Thymus (tissue), 14 donors: ENCODE measurements at places on chromosomes 2 and 18. TPM values are rescaled to one million over a fixed set of nuclear protein-coding genes. Genes with fewer than 3 reads are reported as not detected.
A peak's percentile ranks its signal among the peaks of the same experiment; 100 is the strongest.

DNA sequence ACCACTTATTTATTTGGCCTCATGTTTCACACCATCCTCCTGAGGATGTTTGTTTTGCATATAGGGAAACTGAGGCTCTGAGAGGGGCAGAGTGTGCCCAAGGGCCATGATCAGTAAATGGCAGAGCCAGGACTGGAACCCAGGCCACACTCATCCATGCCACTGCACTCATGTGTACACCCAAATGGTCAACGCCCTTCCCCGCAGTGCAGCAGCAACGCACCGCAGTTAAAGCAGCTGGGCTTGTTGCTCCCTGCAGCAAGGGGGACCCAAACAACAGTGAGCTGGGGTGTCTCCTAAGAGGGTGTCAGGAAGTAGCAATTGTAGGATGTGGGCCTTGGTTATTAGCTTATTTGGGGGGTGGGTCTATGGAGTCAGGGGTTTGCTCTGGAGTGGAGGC lies 36.6 kb downstream of the ZAP70 start:
- no peaks in the 10 kb centered on the region for H3K27me3 ChIP-seq
- H3K4me3 ChIP-seq = no peak overlapping the region
- H3K4me1 ChIP-seq = peaks cover 9% of the 10 kb centered on the region
- peaks cover 3% of the 10 kb centered on the region for H3K36me3 ChIP-seq

- H3K4me1 ChIP-seq = no peaks in the 10 kb centered on the region
- no peak overlapping the region for H3K27ac ChIP-seq
- no peaks in the 10 kb centered on the region for H3K27me3 ChIP-seq
- no peaks in the 10 kb centered on the region for H3K36me3 ChIP-seq
- H3K4me3 ChIP-seq = no peak overlapping the region
Observed at GRCh38 chr2:233707940-233708644, 4.6 kb upstream of the UGT1A5 start.

DNA sequence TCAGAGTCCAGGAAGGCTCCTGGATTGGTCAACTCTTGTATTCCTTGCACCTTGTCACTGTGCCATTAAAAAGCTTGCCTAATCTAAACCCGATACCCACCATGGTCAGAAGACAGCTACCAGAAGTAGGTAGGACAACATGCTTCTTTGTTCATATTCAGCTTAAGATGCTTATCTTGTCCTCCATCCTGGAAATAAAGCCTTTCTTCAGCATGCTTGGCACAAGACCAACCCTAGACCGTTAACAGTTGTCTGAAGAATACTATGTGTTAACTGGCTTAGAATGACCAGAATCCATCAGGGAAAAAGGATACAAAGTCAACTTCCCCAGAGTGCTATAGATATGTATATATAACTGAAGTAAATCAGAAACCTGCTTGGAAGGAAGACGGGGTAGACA lies 193.9 kb downstream of the ZRANB3 start:
- H3K4me1 ChIP-seq = no peaks in the 10 kb centered on the region
- no peak for DNase-seq
- H3K4me3 ChIP-seq = no peak overlapping the region

DNA sequence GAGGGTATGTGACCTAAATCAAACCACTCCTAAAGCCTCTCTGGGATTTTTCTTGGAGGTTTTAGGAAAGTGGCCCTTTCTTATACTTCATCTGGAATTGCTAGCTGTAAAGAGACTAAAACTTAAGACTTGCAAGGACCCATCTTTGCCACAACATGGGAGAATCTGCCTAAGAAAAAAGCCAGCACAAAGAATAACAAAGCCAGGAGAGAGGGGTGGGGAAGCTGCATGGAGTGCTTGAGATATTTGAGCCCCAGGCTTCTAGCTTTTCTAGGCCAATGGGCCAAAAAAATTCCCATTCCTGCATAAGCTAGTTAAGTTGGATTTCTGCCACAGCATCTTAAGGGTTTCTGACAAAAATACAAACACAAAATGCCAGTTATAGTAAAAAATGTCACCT lies 38.5 kb upstream of the LYPD6 start:
- no peaks in the 10 kb centered on the region for H3K4me1 ChIP-seq
- H3K27me3 ChIP-seq = no peaks in the 10 kb centered on the region
- H3K36me3 ChIP-seq = no peaks in the 10 kb centered on the region
- no peak overlapping the region for H3K4me3 ChIP-seq

DNA sequence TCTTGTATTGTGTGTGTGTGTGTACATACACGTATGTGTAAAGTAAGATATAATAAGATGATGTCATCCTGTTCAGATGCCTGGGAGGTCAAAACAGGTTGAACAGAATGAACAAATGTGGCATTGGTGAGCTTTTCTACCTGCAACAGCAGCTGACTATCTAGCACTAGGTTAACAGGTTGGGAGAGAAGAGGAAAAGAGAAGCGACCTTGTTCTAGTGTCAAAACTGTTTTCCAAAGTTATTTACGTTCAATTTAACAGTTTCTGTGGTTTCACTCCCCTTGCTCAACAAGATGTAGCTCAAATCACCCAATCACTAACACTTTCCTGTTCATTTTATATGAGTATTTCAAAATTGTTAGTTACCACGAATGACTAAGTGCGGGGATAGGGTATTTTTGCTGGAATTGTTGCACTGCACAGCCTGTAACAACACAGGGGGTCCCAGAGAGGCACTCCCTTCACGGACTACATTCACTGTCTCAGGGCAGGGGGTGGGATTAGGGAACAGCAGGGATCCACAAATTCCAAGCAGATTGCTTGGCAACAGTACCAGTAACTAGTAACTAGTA lies 67.5 kb upstream of the DTNB start:
- peaks cover 28% of the 10 kb centered on the region for H3K36me3 ChIP-seq
- H3K4me3 ChIP-seq = no peak overlapping the region
- H3K27me3 ChIP-seq = no peaks in the 10 kb centered on the region

DNA sequence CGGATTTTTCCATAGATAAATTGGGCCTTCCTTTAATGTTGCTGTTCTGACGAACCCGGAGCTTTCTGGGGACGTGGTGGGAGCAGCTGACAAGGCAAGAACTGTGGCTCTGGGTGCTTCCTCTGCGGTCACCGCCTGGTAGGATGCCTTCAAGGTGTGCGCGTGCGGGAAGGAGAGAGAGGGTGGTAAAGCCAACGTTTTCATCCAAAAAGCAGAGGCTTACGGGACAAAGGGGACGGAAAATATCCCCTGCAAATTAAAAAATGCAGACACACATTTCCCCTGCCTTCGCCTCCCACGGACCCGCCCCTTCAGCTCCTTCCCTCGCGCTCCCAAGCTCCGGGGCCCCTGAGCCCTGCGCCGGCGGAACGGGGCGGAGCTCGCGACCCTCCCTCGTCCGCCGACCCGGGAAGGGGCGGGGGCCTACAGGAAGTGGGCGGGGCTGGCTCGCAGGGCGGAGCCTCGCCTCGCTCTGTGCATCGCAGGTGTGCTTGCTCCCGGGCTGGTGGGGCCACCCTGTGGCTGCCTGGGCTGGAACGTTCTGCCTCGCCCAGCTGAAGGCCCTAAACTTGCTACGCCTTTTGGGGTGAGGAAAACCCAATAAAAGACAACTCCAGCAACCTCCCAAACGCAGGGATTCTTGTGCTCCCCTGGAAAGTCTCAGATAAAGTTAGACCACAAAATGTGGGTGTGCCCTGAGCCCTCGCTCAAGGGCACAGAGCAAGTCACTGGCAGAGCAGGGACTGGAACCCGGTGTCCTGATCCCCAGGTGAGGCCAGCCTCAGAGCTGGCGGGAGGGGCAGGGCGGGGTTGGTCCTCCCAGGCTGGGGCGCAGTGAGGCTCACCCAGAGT lies 25.4 kb upstream of the SLC66A3 start:
- peak overlapping the region; percentile 41 for H3K4me3 ChIP-seq
- DNase-seq = peak; percentile 96
- H3K27me3 ChIP-seq = no peaks in the 10 kb centered on the region
- H3K27ac ChIP-seq = peak overlapping the region; percentile 57
- H3K36me3 ChIP-seq = no peaks in the 10 kb centered on the region
- peaks cover 50% of the 10 kb centered on the region for H3K4me1 ChIP-seq

GRCh38 chr2:235170536-235171521 lies 219.0 kb downstream of the SH3BP4 start:
- no peak for DNase-seq
- H3K4me3 ChIP-seq = no peak overlapping the region
- H3K27me3 ChIP-seq = no peaks in the 10 kb centered on the region
- no peaks in the 10 kb centered on the region for H3K4me1 ChIP-seq
- H3K36me3 ChIP-seq = no peaks in the 10 kb centered on the region

DNA sequence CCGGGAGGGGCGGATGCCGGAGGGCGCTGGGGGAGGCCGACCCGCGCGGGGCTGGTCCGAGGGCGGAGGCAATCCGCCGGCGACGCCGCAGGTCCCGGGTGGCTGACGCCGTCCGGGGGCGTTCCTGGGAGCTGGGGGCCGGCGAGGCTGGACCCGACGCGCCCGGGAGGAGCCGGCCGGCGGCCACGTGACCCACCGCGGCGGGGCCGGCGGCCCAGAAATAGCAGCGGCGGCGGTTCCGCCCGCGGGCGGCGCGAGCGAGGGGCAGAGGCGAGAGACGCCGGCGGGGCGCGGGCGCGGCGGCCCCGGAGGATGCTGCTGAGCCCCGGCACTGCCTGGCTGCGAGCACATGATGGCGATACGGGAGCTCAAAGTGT lies at the start of gene RAB31:
TSS of gene RAB31 (plus strand) at position 245 of the 377 bp plus-strand sequence. CDS start at position 350, 105 bp downstream.
- no peak for DNase-seq
- no peaks in the 10 kb centered on the region for H3K36me3 ChIP-seq
- H3K4me3 ChIP-seq = peak within 1 kb of the TSS; percentile 38
- peaks cover 51% of the 10 kb centered on the region for H3K27me3 ChIP-seq
- H3K4me1 ChIP-seq = peaks cover 11% of the 10 kb centered on the region
- H3K27ac ChIP-seq = peak within 1 kb of the TSS; percentile 74

DNA sequence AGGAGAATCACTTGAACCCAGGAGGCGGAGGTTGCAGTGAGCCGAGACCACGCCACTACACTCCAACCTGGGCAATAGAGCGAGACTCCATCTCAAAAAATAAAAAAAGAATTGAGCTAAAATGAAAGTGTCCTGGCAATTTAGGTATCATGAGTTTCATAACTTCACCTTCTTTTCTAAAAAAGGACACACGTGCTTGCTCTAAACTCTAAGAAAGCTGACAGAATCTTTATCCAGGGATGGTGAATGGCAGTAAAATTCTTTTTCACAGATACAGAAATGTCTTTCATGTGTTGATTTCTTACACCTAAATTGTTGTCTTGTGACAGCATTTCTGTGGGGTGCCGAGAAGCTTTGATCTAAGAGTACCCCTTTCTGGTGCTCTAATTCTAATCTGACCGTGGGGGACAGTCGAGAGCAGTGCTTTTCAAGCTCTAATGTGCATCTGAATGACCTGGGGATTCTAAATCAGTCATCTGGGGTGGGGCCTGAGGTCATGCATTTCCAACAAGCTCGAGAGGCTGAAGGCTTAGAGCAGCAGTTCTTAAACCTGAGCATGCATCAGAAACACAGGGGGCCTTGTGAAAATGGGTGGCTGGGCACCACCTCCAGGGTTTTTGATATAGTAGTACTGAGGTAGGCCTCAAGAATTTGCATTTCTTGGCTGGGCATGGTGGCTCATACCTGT lies 42.1 kb upstream of the REL start:
- no peak overlapping the region for H3K4me3 ChIP-seq
- H3K27ac ChIP-seq = no peak overlapping the region
- no peaks in the 10 kb centered on the region for H3K36me3 ChIP-seq
- no peak for DNase-seq
- H3K27me3 ChIP-seq = no peaks in the 10 kb centered on the region
- H3K4me1 ChIP-seq = peaks cover 22% of the 10 kb centered on the region

DNA sequence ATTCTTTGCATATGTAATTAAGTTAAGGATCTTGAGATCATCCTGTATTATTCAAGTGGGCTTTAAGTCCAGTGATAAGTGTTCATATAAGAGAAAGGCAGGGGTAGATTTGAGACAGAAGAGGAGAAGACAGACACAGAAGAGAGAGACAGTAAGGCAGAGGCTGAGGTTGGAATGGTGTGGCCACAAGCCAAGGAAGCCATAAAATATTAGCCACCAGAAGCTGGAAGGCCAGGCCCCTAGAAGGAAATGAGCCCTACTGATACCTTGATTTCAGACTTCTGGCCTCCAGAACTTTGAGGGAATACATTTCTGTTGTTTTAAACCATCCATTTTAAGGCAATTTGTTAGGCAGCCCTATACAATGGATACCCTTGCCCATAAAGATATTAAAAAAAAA lies 66.9 kb upstream of the DLX2 start:
- H3K27me3 ChIP-seq = peaks cover 16% of the 10 kb centered on the region
- no peaks in the 10 kb centered on the region for H3K36me3 ChIP-seq

DNA sequence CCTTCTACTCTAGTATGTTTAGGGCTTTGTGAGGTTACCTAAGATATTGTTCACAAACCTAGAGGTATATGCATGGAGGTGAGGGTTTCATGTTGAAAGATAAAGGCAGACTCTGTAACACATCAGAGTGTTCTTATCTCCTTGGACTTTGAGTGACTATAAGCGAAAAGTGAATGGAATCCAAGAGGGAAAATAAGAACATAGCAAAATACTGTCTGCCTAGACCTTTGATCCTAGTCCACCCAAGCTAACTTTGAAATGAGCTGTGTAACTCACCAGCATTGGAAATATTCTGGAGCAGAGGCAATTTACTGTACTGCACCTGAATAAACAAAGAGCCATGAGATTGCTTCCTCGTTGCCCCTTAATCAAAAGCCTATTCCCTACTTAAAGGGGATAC lies 28.2 kb upstream of the GALNT1 start:
- no peaks in the 10 kb centered on the region for H3K4me1 ChIP-seq
- no peaks in the 10 kb centered on the region for H3K27me3 ChIP-seq
- H3K4me3 ChIP-seq = no peak overlapping the region
- no peak overlapping the region for H3K27ac ChIP-seq

- H3K36me3 ChIP-seq = no peaks in the 10 kb centered on the region
- H3K27me3 ChIP-seq = no peaks in the 10 kb centered on the region
- H3K27ac ChIP-seq = no peak overlapping the region
Observed at GRCh38 chr2:170360546-170361089, 182.7 kb downstream of the MYO3B start.

DNA sequence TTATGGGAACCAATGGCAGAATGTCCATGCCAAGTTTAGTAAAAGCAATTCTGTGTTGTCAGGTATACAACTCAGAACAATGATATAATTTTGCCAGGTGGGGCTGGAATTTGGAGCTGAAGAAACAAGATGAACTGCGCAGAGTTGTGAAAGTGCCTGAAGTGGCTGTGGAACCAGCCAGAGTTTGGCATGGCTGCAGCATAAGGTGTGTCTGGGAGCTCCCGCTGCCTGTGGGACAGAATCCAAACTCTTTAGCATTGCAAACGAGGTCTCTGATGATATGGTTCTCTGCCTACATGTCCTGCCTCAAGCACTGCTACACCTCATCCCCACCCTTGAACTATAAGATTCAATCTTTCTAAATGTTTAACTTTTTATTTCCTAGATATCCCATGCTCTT lies 909.7 kb downstream of the EPHA4 start:
- H3K36me3 ChIP-seq = no peaks in the 10 kb centered on the region
- no peak overlapping the region for H3K4me3 ChIP-seq
- no peak for DNase-seq
- H3K27ac ChIP-seq = no peak overlapping the region
- H3K4me1 ChIP-seq = no peaks in the 10 kb centered on the region
- H3K27me3 ChIP-seq = no peaks in the 10 kb centered on the region

GLI2 gene
- 1.8 TPM for total RNA-seq

INHA gene
- 0.05 TPM for total RNA-seq

DSC3 gene
- 6.9 TPM for total RNA-seq

SERPINB13 gene
- 0.99 TPM for total RNA-seq

GTF3C2 gene
- total RNA-seq = 31.1 TPM

C2orf80 gene
- total RNA-seq = not detected

RMDN2 gene
- 8.9 TPM for total RNA-seq

MYO3B gene
- 0.71 TPM for total RNA-seq

METTL4 gene
- 9.3 TPM for total RNA-seq

DSC2 gene
- 11.1 TPM for total RNA-seq

GPBAR1 gene
- total RNA-seq = 0.28 TPM
